ENCODE measurements at places on chromosomes 12 and 14.

- DNase-seq, result no peak
Observed at GRCh38 chr14:92473261-92473968, 40.2 kb upstream of the RIN3 start.

- DNase-seq, result no peak
Observed at GRCh38 chr14:61953602-61954001, 191.4 kb downstream of the SNAPC1 start.

- DNase-seq, result no peak
Observed at GRCh38 chr14:72352012-72352411, 419.8 kb downstream of the RGS6 start.

DNA sequence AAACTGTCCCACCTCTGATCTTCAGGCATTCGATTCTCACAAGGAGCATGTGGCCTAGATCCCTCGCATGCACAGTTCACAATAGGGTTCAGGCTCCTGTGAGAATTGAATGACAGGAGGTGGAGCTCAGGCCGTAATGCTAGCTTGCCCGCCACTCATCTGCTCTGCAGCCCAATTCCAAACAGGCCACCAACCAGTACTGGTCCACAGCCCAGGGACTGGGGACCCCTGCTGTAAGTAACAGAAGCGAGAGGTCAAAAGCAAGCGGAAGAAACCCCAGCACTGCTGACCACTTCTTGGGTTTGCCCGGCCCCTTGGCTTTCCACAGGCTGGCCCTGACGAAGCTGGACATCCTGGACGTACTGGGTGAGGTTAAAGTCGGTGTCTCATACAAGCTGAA, 8.5 kb upstream of the SIVA1 start:
- no peak for DNase-seq

DNA sequence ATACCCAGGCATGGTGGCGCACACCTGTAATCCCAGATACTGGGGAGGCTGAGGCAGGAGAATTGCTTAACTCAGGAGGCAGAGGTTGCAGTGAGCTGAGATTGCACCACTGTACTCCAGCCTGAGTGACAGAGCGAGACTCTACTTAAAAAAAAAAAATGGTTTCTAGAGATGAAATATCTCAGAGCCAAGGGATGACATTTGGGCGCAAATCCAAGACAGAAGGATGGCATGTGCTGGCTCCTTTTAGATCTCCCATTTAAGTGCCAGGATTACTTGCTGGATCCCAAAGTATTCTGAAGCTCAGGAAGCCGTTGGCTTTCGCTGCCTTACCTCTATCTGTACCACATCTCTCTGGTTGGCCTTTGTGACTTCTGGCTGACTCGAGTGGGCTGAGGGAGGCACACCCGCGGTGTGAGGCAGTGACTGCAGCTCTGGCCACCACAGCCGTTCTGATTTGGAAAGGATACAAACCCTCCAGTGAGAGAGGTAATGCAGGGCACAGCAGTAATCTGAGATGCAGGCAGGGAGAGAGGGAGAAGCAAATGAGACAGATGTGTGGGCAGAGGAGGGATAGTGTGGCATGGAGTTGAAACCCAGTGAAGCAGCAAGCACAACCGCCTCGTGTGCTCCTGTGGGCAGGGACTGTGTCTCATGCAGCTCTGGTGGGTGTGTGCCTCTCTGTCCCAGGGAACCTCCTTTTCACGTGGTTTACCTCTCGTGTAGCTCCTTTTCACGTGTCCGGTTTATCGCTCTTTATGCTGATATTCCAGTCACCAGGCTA, 4.9 kb downstream of the B4GALNT3 start:
- DNase-seq, result no peak

DNA sequence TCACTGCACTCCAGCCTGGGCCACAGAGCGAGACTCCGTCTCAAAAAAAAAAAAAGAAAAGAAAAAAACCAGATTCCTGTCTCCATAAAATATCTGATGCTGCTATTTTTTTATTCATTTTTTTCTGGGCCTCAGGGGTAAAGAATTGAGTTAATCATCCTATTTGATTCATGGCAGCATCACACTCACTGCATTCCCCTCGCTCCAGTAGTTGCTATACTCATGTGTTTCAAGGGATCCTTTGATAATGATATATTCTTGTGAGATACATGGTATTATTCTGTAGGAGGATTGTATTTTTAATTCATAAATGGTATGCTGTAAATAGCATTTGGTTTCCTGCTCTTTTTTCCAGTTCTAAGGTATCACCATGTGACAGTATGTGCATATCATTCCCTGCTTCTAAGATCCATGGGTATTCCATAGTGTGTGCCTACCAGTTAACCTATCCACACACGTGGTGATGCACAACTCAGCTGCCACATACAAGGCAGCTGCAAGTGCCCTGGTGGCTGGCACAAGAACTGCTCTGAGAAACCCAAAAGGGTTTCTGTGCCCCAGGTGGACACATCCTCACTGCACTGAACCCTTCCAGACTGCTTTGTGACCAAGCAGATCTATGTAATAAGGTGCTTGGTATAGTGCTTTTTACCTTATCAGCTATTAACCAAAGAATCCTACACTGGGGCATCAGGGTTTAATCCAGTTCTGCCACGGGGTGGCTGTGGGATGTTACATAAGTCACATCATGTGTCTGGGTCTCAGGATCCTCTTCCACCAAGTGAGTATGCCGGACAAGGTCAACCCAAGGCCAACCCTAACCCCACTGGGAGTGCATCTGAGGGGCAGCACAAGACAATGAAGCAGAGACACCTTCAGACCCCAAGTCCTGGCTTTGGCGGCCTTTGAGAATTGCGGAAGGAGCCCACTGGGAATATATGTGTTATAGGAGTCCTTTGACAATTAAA, 74.6 kb downstream of the ZFP36L1 start:
- no peak for DNase-seq

DNA sequence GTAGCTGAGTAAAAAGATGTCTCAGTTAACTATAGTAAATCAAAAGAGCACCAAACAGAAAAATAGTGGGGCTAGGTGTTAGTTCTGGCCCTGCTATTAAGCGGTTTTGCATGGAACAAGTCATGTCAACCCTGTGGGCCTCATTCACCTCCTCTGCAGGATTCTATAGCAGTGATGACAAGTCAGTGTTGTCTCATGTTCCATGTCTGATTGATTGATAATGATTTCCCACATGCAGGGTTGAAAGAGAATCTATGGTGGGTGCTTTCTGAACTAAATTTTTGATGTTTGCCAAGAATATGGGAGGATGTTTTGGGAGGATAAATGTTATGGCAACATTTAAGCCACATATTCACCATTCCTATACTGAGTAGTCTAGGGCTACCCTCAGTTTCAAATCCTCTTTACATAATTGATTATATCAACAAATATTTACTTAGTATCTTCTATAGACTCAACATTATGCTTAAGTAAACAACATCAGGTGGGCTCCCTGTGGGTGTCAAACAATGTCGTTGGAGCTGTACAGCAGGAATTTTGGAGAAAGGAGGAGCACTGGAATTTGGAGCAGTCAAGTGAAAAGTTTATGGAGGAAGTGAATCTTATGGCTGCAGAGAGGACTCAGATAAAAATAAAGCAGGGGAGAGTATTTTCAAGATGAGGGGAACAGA, 48.6 kb downstream of the IRAK3 start:
- no peak for DNase-seq

- DNase-seq, result no peak
Observed at GRCh38 chr14:70982200-70982599, 74.9 kb downstream of the PCNX1 start.

Data from GM13976 (cell line).